ENCODE measurements at places on chromosomes 12 and 14. TPM values are rescaled to one million over a fixed set of nuclear protein-coding genes. Genes with fewer than 3 reads are reported as not detected.

The NPC2 gene
- 156 TPM for total RNA-seq

The GPR137C gene
- 0.89 TPM for total RNA-seq

The GPRC5D gene
- total RNA-seq, result not detected

The KIAA0586 gene
- 13.2 TPM for total RNA-seq

The ERBB3 gene
- total RNA-seq, result 3.3 TPM

The APOF gene
- not detected for total RNA-seq

The AJUBA gene
- total RNA-seq, result 70.7 TPM

The GALNT6 gene
- total RNA-seq, result 9.4 TPM

The TESPA1 gene
- total RNA-seq, result not detected

The KRT6C gene
- total RNA-seq, result not detected

The LUM gene
- total RNA-seq, result 556 TPM

The CIROP gene
- total RNA-seq, result not detected

DNA sequence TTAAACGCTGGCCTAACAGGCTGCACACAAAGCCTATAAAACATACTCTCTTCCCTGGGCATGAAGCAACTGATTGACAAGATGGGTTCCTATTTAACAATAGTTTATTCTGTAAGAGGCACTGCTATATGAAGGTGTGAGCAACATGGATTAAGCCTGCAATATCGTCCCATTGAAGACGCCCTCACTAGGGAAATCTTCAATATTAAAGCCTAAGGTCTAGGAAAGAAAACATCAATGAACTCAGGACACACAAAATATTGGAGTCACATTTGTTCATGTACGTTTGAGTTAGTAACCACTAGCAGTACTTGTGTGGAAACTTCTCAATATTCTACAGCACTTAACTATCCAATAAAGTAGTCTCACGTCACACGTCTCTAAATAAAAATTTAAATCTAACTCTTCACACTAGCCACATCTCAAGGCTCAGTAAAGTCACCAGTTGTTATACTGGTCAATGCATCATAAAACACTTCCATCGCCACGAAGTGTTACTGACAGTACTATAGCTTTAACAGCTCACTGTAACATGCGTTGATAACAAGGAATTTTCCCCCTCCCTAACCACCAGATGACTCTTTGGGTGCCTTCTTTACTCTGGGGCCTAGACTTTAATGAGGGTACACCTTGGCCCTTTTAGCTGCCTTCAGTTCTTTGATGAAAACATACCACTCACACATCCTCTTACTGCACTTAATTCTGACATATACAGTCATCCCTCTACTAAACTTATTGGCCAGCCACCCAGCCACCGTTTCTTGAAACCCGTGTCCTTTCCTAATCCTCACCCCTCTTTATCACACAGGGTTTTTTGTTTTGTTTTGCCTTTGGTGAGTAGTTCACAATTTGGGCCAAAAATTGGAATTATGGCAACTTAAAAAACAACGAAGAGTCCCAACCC is 50.1 kb upstream of the OR5AU1 start:
- DNase-seq, result no peak

DNA sequence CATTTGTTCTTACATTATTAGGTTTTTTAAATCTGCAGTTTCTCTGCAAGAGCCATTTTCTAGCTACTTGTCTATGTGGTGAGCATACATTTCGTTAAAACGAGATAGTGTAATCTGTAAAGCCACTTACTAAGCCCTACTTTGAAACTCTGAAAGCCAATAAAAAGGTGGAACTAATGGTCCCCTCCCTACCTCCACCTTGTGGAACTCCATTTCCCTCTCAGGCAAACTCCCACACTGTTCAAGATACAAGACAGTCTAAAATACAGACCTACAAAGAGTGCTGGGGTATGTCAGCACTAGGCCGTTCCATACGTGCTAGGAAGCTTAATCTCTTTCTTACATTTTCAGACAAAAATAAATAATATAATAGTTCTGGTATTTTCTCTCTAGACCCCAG is 74.1 kb downstream of the DUSP6 start:
- DNase-seq, result no peak

DNA sequence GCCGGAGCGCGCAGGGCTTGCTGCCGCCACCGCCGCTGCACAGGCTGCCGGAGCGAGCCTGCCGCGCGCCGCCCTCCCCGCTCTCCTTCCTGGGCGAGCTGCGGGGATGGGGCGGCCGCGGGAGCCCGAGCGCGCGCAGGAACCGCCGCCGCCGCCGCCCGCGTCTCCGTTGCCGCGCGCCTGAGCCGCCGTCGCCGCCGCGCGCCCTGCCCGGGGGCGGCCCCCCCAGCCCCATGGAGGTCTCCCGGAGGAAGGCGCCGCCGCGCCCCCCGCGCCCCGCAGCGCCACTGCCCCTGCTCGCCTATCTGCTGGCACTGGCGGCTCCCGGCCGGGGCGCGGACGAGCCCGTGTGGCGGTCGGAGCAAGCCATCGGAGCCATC is 352 bp downstream of the PLXNC1 start:
- DNase-seq, result no peak

- DNase-seq, result no peak
These were observed 30.6 kb downstream of the CLECL1 start for GRCh38 chr12:9702255-9702654.

DNA sequence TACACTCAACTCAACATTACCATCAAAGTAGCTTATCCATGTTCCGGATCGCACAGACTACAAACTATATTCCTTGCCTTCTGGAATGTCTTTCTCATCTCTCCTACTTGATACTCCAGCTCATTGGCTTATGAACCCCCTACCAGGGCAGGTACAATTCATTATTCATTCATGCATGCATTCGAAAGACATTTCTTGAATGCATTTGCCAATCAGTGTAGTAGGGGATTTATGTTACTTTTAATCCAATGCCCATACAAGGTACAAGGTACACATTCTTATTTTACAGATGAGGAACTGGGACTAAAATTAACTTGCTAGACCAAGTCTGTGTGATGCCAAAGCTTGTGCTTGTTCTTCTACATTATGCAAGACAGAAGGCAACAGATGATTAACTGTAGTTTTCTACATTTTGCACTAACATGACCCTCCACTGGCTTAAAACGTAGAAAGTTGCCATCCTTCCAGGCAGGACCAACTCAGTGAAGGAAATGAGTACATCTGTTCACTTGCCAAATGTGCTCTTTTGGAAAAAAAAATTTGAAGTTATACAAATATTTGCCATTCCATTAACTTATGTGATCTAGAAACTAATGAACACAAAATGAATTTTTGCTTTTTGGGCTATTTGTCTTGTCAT is 53.8 kb upstream of the KCNJ8 start:
- peak; percentile 65 for DNase-seq

DNA sequence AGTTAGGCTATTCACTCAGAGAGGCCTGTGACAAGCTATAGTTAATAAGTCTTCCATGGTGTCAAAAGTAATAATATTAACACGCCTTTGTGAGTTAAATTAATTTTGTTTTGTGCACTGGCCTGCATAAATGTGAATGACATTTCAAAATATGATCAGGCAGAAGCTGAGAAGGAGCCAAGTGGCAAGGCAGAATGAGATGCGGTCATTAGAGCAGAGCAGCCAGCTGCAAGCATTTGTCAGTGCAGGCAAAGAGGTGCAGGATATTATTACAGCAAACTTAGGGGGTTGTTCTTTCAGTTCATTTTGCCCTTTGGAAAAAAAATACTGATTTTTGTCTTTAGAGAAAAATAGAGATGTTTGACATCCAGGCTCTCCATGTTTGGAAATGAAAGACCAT is 364.5 kb downstream of the PAWR start:
- no peak for DNase-seq

GRCh38 chr14:36654794-36655381 is 6.8 kb upstream of the PAX9 start:
- DNase-seq, result no peak

GRCh38 chr12:65263777-65264176 is 14.7 kb upstream of the MSRB3 start:
- no peak for DNase-seq

GRCh38 chr12:101858361-101858760 is 19.0 kb upstream of the DRAM1 start:
- DNase-seq, result no peak

DNA sequence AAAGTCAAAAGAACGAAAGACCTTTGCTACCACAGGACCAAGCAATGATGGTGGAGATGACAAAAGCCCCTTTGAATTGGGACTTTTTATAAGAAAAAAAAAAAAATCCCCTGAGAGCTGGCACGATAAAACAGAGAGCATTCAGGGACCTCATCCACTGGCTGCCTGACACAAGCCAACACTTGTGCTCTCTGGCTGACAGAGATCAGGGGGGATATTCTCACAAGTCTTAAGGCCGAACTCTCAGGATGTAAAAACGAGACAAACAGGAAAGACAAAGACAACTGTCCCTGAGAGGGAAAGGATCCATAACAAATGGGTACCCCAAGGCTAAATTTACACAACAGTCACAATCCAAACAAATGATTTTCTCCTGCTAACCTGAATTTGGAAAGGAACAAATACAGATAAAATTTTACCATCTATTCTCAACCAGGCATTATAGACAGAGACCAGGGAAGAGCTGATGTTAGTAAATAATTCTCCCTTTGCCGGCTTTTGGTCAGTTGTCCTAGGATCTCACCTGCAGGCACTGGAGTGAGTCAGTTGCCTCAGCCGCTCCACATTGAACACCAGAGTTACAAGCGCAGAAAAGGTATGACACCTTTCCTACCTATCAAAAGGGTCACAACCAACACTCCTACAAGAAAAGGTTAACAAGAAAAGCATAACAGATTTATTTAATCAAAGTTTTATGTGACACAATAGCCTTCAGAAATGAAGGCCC is 37.9 kb upstream of the GARIN6 start:
- DNase-seq, result no peak

GRCh38 chr12:124756166-124756565 is 107.5 kb downstream of the SCARB1 start:
- DNase-seq, result no peak

- DNase-seq, result no peak
These were observed 22.5 kb upstream of the SLC6A12 start for GRCh38 chr12:236445-236844.

DNA sequence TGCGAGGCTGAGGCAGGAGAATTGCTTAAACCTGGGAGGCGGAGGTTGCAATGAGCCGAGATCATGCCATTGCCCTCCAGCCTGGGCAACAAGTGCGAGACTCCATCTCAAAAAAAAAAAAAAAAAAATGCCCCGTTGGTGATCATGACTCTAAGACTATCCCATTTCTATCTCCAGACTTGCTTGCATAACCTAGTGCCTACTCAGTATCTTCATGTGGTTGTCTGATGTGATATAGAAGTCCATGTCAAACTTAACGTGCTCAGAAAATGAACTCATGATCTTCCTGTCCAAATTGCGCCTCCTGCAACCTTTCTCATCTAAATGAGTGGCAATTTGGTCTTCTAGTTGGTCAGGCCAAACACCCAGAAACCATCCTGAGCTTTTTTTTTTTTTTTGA is 4.7 kb upstream of the TSFM start:
- DNase-seq, result no peak

- DNase-seq, result peak; percentile 33
These were observed 174.6 kb downstream of the SLC25A21 start for GRCh38 chr14:36997843-36998242.

DNA sequence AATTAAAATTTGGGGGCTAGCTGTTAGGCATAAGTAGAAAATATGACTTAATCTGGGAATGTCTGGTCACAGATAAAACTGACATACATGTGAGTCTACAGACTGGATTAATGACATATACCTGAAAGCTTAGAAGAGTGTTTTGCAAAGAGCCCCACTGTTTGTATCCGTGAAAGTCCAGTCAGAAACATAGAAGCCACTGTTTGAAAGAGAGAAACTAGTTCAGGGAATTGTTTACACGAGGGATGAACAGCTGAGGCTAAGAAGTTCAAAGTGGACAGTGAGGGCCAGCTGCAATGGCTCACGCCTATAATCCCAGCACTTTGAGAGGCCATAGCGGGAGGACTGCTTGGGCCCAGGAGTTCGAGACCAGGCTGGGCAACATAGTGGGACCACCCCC is 36.2 kb upstream of the SGPP1 start:
- no peak for DNase-seq

GRCh38 chr14:90419200-90419599 is 22.4 kb downstream of the CALM1 start:
- peak; percentile 95 for DNase-seq

- no peak for DNase-seq
These were observed 73.8 kb upstream of the DCN start for GRCh38 chr12:91256411-91256810.

DNA sequence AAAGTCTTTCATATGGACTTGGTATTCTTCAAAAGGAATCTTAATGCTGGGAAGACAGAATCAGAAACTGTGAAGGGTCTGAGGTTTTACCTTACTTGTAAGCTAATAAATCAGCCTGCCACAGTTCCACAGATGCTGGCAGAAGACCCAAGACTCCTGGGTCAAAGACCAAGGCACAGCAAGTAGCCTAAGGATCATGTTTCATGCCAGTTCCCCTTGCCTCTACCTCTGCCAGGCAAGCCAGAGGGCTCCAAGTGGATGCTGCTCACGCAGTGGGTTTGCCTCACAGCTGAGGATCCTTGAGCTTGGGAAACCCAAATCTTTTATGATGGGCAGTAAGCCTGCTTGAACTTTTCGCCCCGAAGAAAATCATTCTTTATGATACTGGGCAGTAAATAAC is 15.2 kb upstream of the RXYLT1 start:
- no peak for DNase-seq

GRCh38 chr12:7114851-7115250 is 5.8 kb upstream of the C1RL start:
- DNase-seq, result no peak

- no peak for DNase-seq
These were observed 9.5 kb upstream of the RERG start for GRCh38 chr12:15230751-15231150.

GRCh38 chr12:20144341-20144740 is 224.0 kb upstream of the PDE3A start:
- no peak for DNase-seq

DNA sequence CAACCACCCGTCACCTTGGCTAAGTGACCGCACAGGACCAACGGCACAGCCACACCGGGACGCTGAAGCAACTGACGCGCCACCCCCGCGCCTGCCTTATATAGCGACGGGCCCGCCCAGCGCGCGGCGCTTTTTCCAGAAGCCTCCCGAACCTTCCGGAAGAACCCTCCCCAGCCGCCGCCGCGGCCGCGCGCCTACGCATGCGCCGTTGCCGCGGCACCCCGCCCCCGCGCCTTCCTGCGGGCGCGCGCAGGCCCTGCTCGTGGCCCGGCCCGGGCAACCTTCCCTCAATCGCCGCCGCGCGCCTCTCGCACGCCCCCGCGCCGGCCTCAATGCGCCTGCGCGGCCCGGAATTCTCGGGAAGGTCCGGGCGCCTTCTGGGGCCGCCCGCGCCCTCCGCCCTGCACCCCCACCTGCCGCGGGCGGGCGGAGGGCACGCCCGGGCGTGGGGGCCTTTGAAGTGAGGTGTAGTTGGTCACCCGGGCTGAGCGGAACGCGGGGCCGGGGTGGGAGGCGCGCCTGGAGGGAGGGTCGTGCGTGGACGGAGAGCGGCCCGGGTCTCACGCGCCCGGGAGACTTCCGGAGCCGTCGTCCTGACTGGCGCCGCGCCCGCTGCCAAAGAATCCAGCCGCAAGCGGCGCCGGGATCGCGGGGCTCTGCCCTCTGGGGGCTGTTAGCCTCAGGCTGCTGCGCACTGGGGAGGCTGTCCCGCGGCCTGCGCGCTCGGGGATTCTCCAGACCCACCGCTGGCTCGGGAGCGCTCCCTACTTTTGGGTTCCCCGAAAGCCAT is at the start of gene HSP90AA1:
HSP90AA1 (minus strand) TSS at position 73 of the 790 bp plus-strand sequence. CDS start 666 bp downstream, outside the sequence.
- DNase-seq, result peak; percentile 97
